ENCODE measurements at places on chromosomes 13 and 19.

DNA sequence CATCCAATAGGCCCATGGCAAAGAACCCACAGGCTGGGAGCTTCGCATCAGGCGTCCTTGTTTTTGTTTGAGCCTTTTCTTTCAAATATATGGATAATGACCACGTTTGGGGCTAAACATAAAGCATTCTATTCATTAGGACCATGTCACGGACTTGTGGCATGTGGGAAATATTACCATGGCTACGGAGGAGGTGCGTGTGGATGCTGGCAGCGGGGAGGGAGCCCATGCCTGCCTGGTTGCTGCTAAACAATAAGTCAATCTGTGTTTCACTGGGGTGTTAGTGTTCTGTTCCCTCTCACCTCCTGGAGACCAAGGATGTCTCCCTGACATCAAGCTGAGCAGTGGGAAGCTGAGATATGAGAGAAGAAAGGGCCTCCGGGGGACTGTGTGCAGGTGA, 121.1 kb downstream of the IRS2 start:
- no peak for DNase-seq

GRCh38 chr13:31227063-31227462, 27.3 kb downstream of the B3GLCT start:
- DNase-seq = no peak

- no peak for DNase-seq
Measured at GRCh38 chr19:5932146-5932545, 18.1 kb downstream of the CAPS start.

DNA sequence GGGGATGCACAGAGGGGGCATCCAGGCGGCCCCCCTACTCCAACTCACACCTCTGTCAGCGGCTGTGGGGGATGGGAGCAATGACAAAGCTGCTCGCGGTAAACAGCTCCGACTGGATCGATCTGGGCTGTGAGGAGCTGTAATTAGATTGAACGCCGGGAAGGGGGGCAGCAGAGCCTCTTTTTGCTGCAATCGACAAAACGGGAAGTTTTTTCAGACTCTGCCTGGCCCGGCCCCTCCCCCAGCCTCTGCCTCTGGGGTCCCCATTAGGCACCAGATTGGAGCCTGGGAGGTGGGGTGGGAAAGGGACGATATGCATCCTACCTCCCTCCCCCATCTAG, 16.3 kb downstream of the ONECUT3 start:
- DNase-seq = no peak

- no peak for DNase-seq
Measured at GRCh38 chr13:110555601-110556223, 5.8 kb downstream of the RAB20 start.

DNA sequence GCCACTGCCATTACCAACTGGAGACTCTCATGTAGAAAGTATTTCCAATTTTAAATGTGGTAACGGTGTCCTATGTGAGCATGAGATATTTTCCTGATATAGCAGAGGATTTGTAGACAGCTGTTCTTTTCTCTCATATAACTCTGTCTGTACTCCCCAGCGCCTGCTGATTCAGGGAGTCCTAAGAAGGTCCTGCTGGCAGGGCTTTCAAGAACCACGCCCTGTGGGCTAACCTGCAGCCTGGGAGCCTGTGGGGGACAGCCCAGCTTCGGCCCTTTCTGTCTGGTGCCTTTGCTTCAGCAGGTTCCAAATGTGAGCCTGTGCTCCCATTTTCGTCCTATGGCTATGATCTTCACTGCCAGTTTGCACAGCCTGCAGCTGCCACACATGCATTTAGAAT, 316.8 kb downstream of the ATP8A2 start:
- DNase-seq = no peak

GRCh38 chr13:46382224-46382623, 4.8 kb downstream of the RUBCNL start:
- no peak for DNase-seq

Measured in CD4-positive, alpha-beta T cell treated with Interleukin-12 subunit alpha and Interleukin-12 subunit beta, for 1 hour (primary cell).